ENCODE measurements at places on chromosomes 13 and 19.

GRCh38 chr19:43778651-43779050 is 2.1 kb downstream of the KCNN4 start:
- DNase-seq, result no peak
- peaks cover 15% of the 10 kb centered on the region for H3K4me1 ChIP-seq

- H3K36me3 ChIP-seq, result no peaks in the 10 kb centered on the region
- H3K27me3 ChIP-seq, result no peaks in the 10 kb centered on the region
- no peak overlapping the region for H3K4me3 ChIP-seq
- H3K27ac ChIP-seq, result no peak overlapping the region
These were observed 85.2 kb upstream of the PCDH8 start for GRCh38 chr13:52933547-52934210.

DNA sequence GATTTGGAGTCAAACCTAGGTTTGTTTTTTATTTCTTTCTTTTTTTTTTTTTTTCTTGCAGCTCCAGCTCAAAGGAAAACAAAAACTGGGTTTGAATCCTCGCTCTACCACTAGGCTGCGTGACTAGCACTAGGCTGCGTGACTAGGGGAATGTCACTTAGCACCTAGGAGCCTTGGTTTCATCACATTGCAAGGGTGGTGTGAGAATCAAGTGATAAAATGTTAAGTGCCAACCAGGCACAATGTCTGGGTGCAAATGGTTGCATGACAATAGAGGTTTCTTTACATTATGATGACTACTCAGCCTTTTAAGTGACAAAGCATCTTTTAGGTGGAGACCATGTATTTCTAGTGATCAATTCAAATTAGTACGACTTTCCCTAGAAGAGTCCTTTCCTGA is 27.9 kb downstream of the RCBTB2 start:
- H3K4me1 ChIP-seq, result peaks cover 30% of the 10 kb centered on the region
- H3K36me3 ChIP-seq, result no peaks in the 10 kb centered on the region
- peak overlapping the region; percentile 96 for H3K27ac ChIP-seq
- no peak for DNase-seq

GRCh38 chr19:3114811-3115210 is 20.6 kb downstream of the GNA11 start:
- no peak overlapping the region for H3K27ac ChIP-seq
- H3K4me3 ChIP-seq, result no peak overlapping the region
- no peaks in the 10 kb centered on the region for H3K27me3 ChIP-seq
- H3K4me1 ChIP-seq, result no peaks in the 10 kb centered on the region
- no peak for DNase-seq
- peaks cover 37% of the 10 kb centered on the region for H3K36me3 ChIP-seq

DNA sequence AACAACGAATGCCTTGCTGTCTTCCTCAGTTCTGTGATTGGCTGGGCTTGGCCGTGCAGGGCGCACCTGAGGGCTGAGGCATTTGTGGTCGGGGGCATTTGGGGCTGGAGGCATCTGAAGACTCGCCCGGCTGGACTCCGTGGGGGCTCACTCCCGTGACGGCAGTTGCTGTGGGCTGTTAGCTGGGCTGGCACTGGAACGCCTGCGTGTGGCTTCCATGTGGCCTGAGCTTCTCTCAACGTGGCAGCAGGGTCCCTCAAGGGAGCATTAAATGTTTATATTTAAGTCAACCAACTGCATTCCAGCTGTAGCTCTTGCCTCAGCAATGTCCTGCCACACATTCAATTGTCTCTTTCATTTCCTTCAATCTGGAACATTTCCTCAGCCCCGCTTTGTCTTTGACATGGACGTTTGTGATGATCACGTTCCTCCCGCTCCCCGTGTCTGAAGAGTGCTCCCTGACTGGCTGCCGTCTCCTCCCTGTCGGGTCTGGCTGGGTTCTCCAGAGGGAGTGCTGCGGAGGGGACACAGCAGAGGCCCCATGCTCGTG is 21.0 kb downstream of the CCDC8 start:
- peaks cover 46% of the 10 kb centered on the region for H3K4me1 ChIP-seq
- H3K36me3 ChIP-seq, result peaks cover 24% of the 10 kb centered on the region
- H3K27ac ChIP-seq, result peak overlapping the region; percentile 69
- H3K27me3 ChIP-seq, result no peaks in the 10 kb centered on the region

GRCh38 chr13:35016362-35017112 is 74.5 kb downstream of the NBEA start:
- no peak for DNase-seq
- no peak overlapping the region for H3K4me3 ChIP-seq
- H3K27me3 ChIP-seq, result no peaks in the 10 kb centered on the region

- no peaks in the 10 kb centered on the region for H3K4me1 ChIP-seq
- DNase-seq, result no peak
- H3K27ac ChIP-seq, result no peak overlapping the region
- no peak overlapping the region for H3K4me3 ChIP-seq
- H3K36me3 ChIP-seq, result no peaks in the 10 kb centered on the region
- H3K27me3 ChIP-seq, result no peaks in the 10 kb centered on the region
These were observed 41.8 kb downstream of the RNASEH2B start for GRCh38 chr13:50951366-50951765.

GRCh38 chr13:49395451-49395865 is 48.4 kb downstream of the CAB39L start:
- no peaks in the 10 kb centered on the region for H3K27me3 ChIP-seq
- no peak overlapping the region for H3K4me3 ChIP-seq
- H3K36me3 ChIP-seq, result no peaks in the 10 kb centered on the region
- H3K4me1 ChIP-seq, result peaks cover 18% of the 10 kb centered on the region
- H3K27ac ChIP-seq, result peak overlapping the region; percentile 76
- peak; percentile 30 for DNase-seq

DNA sequence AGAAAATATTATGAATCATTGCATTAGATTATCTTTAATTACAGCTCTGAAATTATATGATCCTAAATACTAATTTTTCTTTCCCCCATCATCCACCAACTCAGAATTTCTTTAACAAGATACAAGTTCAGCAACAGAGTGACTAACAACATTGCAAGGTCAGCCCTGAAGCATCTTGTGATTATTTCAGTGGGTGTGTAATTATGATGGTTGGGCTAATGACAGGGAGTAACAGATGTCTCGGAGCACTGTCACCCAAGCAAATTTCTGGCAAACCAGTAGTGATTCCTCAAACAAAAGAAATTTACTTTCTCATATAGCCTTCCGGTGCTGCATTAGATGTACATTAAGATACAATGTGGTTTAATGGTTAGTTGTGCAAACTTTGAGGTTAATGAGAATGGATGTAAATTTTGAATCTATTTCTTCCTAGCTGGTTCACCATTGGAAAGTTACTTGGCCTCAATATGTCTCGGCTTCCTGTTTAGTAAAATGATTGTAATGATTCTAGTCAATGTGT is 238.9 kb downstream of the ITGBL1 start:
- no peak overlapping the region for H3K27ac ChIP-seq
- H3K27me3 ChIP-seq, result no peaks in the 10 kb centered on the region
- no peak for DNase-seq

- no peaks in the 10 kb centered on the region for H3K4me1 ChIP-seq
- H3K27ac ChIP-seq, result no peak overlapping the region
- no peak for DNase-seq
- H3K27me3 ChIP-seq, result no peaks in the 10 kb centered on the region
These were observed 82.4 kb upstream of the STARD13 start for GRCh38 chr13:33367926-33368325.

DNA sequence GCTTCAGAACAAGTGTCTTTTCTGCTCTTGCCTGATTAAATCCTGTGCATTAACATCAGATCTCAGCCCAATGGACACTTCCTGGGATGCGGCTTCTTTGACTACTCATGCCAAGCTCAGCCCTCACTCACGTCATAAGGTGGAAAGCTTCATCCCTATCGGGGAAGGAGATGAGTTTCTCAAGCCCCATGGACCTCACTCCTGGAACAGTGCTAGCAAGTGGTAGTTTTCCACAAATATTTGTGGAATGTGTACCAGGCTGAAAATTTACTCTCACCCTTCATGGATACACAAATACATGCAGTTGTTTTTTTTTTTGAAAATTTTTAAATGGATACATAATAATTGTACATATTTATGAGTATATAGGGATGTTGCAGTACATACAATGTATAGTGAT is 34.6 kb upstream of the FARP1 start:
- H3K4me1 ChIP-seq, result no peaks in the 10 kb centered on the region
- no peak overlapping the region for H3K27ac ChIP-seq
- no peak for DNase-seq
- H3K36me3 ChIP-seq, result no peaks in the 10 kb centered on the region
- no peaks in the 10 kb centered on the region for H3K27me3 ChIP-seq

DNA sequence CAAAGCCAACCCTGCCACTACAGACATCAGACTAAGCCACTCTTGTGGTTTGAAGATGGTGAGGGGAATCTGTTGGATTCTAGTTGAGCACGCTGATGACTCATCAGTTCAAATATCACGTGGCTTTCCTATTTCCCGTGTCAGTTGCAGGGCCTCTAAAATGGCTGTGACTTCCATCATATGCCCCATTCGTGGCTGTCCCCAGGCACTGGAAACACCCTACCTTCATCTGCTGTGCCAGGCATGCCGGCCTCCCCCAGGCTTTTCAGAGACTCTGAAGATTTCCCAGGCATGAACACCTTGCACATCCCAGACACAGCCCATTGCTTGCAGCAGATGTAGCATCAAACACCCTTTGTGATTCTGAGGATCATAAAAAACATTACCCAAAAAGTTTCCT is 659.9 kb downstream of the UQCRFS1 start:
- no peak overlapping the region for H3K4me3 ChIP-seq
- no peaks in the 10 kb centered on the region for H3K36me3 ChIP-seq
- no peak for DNase-seq
- H3K27me3 ChIP-seq, result no peaks in the 10 kb centered on the region

GRCh38 chr13:44541601-44542000 is 34.5 kb downstream of the TSC22D1 start:
- no peak overlapping the region for H3K27ac ChIP-seq
- H3K4me3 ChIP-seq, result no peak overlapping the region
- no peak for DNase-seq
- H3K4me1 ChIP-seq, result peaks cover 15% of the 10 kb centered on the region

DNA sequence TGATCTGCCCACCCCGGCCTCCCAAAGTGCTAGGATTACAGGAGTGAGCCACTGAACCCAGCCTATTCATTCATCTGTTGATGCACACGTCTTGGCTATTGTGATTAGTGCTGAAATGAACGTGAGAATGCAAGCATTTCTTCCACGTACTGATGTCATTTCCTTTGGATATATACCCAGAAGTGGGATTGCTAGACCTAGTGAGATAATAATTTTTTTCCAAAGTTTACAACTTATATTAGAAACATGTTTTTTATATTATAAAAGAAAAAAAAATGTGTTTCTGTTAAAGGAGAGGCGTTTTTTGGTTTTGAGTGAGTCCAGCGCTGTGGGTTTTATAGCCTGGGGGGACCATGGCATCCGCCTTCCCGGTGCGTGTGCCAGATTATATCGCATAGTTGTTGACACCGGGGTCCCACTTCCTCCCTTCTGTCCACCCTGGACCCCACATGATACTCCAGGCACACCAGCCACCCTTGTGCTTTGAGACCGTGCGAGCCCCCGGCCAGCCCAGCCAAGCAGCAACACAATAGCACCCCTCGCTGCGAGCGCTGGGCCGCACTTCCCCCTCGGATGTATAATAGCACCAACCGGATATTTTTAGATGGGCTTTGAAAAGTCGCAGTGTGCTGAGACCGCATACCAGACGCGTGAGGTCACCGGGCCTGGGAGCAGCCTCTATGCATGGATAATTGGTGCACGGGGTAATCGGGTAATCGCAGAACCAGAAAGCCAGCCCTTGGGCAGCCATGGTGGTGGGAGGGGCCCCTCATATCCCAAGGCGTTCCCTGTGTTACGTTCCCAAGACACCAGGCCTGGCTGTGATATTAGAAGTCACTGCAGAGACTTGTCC is 59.6 kb downstream of the MYO9B start:
- H3K36me3 ChIP-seq, result no peaks in the 10 kb centered on the region
- no peaks in the 10 kb centered on the region for H3K27me3 ChIP-seq
- H3K4me1 ChIP-seq, result peaks cover 34% of the 10 kb centered on the region
- DNase-seq, result peak; percentile 96
- H3K4me3 ChIP-seq, result peak overlapping the region; percentile 55

DNA sequence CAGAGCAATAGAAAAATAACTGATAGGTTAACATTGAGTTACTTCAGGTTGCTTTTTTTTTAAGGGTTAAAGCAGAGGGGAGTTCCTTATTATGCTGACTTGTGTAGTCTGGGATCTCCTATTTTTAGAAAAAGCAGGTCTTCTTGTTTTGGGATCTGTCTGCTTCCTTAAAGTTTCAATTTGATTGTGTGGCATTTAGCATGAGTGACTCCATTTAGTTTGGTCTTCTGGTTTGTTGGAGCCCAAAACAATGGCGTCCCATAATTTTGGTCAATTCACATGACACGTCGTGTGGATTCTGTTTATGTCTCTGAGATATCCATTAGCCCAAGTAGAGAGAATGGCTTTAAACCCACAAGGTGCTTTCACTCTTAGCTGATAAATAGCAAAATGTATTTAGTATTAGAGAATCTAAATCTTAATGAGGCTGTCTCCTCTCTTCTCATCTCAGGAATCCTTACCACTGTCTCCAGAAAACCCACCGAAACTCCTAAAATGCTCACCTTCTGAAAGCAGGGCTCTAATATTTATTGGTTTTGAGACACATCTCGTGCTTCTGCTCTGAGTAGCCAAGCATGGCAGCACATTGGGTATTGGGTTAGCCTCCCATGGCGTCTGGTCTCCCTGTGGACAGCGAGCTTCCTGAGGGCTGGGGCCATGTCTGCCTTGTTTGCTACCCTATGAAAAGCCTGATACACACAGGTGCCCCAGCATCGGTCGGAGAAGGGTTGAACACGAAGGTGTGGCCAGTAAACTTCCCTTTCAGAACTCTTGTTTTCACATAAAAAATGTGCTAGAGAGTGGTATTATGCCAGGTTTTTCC is 67.2 kb upstream of the GPR183 start:
- H3K27ac ChIP-seq, result no peak overlapping the region
- H3K36me3 ChIP-seq, result no peaks in the 10 kb centered on the region
- H3K4me3 ChIP-seq, result no peak overlapping the region
- H3K4me1 ChIP-seq, result no peaks in the 10 kb centered on the region
- DNase-seq, result no peak

DNA sequence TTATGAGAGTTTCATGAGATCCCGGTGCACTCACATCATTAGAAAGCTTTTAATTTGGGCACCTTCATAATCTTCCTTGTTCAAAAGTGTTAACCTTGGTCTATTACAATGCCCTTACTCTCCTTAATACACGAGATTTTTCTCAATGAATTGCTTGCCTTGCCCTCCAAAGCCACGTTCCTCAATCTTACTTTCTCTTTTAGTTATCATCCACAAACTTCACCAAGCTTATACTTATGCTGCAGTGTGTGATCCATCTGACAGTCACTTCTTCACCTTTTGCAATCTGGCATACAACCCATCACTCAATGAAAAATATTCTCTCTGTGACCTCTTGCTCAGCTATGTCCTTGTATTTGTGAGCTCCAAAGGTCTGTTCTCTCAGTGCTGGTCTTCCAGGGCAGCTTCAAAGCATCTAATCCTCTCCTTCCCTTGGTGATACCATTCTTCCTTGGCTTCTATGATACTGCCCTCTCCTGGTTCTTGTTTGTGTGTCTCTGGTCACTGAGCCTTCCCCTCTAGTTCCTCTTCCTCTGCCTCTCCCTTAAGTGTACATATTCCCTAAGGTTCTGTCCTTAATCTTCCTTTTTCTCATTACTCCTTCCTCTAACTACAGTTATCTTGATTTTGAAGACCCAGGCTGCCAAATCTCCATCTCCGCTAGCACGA is 202.2 kb upstream of the STARD13 start:
- H3K36me3 ChIP-seq, result no peaks in the 10 kb centered on the region
- H3K4me1 ChIP-seq, result peaks cover 22% of the 10 kb centered on the region
- H3K4me3 ChIP-seq, result peak overlapping the region; percentile 66

- no peaks in the 10 kb centered on the region for H3K27me3 ChIP-seq
- no peak for DNase-seq
- no peak overlapping the region for H3K4me3 ChIP-seq
- H3K36me3 ChIP-seq, result no peaks in the 10 kb centered on the region
These were observed 7.2 kb upstream of the USF2 start for GRCh38 chr19:35261356-35262100.

- H3K36me3 ChIP-seq, result no peaks in the 10 kb centered on the region
- peaks cover 90% of the 10 kb centered on the region for H3K4me1 ChIP-seq
- peak overlapping the region; percentile 15 for H3K4me3 ChIP-seq
- H3K27ac ChIP-seq, result peak overlapping the region; percentile 4
- H3K27me3 ChIP-seq, result no peaks in the 10 kb centered on the region
These were observed 42.3 kb downstream of the LRCH1 start for GRCh38 chr13:46595136-46595884.

All from thoracic aorta (tissue), 2 donors.